ENCODE measurements at places on chromosomes 11 and 22.

GRCh38 chr22:46234969-46235368, 15.1 kb downstream of the CDPF1 start:
- no peak for DNase-seq

DNA sequence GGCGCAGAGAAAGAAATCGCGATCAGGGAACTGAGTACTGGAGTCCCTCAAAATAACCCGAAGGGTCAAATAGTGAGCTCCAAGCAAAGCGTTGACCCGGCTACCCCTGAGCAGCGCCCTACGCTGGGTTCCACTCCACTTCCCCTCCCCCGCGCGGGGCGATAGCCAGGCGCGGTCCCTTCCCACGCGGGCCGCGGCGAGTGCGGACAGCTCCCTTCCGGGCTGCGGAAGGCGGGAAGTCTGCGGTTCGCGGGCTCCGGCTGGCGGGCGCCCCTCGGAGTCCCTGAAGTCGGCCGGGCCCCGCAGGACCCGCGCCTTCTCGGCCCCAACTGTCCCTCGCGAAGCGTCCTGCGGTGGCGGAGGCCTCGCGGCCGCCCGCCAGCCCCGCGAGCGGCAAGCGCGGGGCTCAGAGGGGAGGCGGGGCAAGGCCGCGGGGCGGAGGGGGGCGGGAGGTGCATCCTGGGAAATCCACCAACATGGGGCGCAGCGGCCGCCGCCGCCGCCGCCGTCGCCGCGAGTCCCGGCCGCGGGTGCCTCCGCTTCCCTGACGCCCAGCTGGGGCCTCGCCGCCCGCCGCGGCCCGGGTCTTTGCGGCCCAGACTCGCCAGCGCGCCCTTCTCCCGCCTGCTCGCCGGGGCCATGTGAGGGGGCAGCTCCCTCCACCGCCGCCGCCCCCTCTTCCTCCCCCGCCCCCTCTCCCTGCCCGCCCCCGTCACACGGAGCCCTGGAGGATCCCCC, at the start of gene QSER1:
Gene QSER1, plus strand, starts transcription at position 457 of the 738 bp plus-strand sequence. CDS start 315 bp downstream, outside the sequence.
- peak; percentile 66 for DNase-seq

DNA sequence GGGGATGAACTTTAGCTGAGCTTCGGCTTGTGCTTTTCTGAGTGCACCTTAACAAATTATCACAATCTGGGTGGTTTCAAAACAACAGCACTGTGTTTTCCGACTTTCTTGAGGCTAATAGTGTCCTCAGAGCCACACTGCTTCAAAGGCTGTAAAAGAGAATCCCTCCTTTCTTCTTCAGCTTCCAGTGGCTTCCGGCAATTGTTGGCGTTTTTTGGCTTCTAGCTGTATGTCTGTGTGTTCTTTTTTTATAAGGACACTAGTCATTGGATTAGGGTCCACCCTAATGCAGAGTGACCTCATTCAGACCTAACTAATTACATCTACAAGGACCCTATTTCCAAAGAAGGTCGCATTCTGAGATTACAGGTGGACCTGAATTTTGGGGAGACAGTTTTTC, 30.6 kb downstream of the KIAA1671 start:
- no peak for DNase-seq

DNA sequence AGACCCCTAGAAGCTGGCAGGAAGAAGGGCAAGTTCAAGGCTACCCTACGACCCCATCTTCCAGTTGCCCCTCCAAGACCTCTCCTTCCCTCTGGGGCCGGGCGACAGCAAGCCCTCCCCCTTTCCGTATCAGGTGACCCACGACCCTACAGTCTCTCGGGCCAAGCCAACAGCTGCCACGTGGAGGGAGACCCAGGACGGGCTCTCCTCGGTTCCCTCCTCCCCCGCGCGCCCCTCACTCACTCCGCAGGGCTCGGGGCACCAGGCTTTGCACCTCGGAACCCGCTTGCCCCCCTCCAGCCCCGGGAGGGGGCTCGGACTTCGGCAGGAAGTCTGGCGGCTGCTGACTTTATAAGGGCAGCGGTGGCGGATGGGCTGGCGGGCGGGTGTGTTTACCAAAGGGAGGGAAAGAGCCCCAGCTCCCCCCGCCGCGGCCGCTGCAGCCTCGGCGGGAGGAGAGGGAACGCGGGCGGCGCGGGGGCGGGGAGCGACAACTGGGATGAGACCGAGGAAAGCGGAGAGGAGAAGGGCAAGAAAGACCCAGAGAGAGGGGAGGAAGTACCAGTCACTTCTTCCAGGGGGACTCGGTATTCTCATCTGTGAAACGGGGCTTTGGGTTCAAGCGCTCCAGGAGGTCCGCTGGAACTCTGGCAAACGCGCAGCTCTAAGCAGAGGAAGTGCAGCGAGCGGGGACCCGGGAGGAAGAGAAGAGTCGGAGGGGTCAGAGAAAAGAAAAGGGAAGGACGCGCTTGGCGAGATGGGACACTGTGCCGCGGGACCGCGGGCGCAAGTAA, 767 bp downstream of the SLC43A1 start:
- no peak for DNase-seq

DNA sequence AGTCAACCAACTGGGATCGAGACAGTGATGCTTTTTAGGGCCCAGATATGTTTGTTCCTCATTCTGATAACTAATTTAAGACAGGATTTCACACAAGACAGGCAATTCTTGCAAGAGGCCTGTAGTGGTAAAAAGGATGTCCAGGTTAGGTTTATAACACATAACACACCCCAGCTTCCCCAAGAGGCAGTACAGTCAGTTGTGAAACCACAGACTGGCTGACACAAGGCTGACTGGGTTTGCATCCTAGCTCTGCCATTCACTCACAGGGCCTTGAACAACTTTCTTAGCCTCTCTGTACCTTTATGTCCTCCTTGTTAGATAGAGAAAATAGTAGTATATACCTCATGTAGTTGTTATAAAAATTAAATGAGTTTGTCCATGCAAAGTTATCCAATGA, 55.0 kb upstream of the PTH start:
- DNase-seq: no peak

DNA sequence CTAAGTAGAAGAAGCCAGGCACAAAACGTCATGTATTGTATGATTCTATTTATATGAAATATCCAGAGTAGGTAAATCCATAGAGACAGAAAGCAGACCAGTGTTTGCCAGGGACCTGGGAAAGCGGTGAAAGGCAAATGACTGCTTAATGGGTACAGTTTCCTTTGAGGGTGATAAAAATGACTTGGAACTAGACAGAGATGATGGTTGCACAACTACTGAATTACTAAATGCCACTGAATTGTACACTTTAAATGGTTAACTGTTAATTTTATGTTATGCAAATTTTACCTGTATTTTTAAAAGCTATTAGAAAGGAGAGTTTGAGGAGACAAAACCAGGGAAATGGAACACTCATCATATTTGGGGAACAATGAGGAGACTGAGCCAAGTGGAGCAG, 61.8 kb upstream of the USP47 start:
- DNase-seq: no peak

GRCh38 chr11:2878782-2879181, 6.8 kb downstream of the CDKN1C start:
- DNase-seq: no peak

GRCh38 chr22:41598891-41599635, 9.4 kb upstream of the PMM1 start:
- no peak for DNase-seq

DNA sequence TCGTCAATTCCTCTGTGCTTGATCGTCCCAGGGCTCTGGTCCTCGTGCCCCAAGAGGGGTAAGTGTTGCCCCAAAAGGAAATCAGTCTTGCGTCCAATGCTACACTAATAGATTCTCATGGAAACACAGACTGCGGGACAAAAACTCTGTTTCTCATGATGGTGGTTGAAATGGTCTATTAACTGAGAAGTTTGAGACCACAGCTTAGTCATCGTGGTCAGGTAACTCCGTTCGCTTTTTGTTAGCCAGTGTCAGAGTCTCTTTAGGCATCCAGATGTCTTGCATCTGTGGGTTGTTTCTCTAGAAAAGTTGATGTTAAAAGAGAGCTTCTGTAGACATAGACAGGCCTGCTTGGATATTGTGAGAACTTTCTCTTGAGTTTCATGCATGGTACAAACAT, 104.6 kb upstream of the SORL1-AS1 start:
- DNase-seq: no peak

- DNase-seq: no peak
These were observed 44.5 kb downstream of the WEE1 start for GRCh38 chr11:9617940-9618339.

DNA sequence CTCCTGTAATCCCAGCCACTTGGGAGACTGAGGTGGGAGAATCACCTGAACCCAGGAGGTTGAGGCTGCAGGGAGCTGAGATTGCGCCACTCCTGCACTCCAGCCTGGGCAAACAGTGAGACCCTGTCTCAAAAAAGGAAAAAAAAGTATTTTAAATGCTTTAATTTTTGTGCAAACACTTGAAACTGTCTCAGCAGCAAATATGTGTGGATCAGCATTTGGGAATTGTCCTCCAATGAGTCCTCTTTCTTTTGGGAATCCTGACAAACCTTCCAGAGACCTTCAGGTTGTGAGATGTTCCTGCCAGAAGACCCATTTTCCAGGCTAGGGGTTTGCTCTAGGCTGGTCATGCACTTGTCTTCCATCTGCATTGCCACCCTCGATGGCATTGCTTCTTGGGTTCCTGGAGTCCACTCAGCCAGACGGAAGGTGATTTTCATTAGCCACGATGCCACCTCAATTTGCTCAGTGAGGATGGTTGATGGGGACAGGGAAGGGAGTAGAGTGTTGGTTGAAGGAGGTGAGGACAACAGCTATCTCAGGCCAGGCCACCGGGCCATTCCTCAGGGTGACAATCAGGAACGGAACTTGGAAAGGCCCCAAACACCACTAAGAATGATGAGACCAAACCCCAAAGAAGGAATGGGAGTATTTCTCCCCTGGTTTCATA, 55.4 kb downstream of the ST14 start:
- DNase-seq: no peak

GRCh38 chr11:23751280-23751679, 745.6 kb upstream of the LUZP2 start:
- no peak for DNase-seq
